Activated naive CD8-positive, alpha-beta T cell treated with anti-CD3 and anti-CD28 coated beads, Interleukin-2, amount 50 U/mL, for 24 hours (primary cell): ENCODE measurements at places on chromosomes 4 and X.

GRCh38 chr4:109276482-109277095 is 25.9 kb downstream of the COL25A1 start:
- DNase-seq = no peak

GRCh38 chrX:42943051-42943974 is 165.3 kb upstream of the PPP1R2C start:
- no peak for DNase-seq

DNA sequence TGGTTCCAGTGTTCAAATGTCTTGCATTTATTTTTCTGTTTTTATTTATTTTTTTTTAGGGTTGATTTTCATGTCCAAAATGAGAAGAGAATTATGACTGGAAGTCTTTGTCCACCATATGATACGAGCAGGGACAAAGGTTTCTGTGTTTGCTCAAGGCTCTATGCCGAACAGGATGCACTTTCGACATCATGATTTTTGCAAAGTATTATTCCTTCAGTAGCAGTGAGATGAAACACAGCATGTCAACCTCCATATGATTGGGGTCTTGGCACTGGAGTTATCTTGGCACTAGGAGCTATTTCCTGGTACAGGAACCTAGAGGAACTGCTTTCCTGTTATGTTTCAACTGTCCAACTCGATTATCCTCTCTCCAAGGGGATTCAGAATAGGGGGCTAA is 72.6 kb downstream of the UCHL1 start:
- no peak for DNase-seq

- no peak for DNase-seq
Observed at GRCh38 chrX:109600237-109600651, 24.7 kb downstream of the KCNE5 start.

- no peak for DNase-seq
Observed at GRCh38 chr4:498328-498904, 540 bp downstream of the ZNF721 start.

DNA sequence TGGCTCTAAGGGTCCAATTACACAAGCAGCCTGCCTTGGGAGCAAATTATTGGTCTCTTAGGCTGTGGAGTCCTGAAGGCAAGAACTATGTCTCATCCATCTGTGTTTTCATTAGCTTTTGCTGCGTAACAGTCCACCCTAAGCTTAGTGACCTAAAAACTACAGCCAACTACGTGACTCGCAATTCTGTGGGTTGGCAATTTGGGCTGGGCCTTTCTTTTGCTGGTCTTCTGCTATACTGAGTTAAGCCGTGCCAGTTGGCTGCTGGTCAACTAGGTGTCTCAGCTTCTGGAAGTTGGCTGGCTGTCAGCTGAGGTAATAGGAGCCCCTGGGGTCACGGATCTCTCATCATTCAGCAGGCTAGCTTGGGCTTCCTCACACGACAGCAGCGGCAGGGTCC is 205.6 kb upstream of the S100G start:
- no peak for DNase-seq

DNA sequence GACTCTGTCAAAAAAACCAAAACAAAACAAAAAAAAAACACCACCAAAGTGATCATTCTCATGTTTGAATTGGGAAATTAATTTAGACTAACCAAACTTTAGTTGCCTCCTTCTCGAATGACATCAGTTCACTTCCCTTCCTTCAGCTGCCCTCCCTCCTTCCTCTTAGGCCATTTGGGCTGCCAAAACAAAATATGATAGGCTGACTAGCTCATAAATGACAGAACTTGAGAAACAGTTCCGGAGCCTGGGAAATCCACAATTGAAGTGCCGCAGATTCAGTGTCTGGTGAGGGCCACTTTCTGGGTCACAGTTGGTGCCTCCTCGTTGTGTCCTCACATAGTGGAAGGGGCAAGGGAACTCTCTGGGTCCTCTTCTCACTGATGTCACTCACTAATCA is 16.1 kb upstream of the WAS start:
- DNase-seq = no peak

DNA sequence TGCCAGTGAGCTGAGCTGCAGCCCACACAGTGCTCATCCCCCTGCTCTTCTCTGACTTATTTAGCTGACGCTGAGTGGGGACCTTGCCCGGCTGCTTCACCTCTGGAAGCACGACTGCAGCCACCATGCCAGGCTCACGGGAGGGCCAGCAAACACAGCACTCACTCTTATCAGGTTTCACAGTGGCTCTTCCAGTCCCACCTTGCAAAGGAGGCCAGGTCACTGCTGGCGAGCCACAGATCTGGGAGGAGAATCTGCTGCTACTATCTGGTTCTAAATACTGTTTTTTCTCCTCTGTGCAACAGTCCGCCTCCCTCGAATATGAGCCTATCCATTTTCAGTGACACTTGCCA is 6.7 kb upstream of the SPON2 start:
- DNase-seq = no peak

- no peak for DNase-seq
Observed at GRCh38 chr4:23934915-23935314, 45.1 kb upstream of the PPARGC1A start.

GRCh38 chrX:14351611-14352303 is 177.6 kb upstream of the GLRA2 start:
- no peak for DNase-seq

DNA sequence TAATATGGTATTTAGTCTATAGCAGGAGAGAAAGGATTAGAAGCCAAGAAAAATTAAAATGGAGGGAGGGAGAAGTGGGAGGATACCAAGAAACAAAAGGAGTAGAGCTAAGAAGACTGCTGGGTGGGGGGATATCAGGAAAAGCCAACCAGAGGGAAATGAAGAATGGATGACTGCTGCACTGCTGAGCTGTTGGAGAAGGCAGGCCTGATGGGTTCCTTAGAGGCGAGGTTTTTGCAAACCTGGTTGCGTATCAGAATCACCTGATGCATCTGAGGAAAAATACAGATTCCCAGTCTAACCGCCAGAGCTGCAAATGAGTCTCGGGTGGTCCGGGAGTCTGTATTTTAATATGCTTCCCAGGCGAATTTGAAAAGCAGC is 1.5 kb downstream of the PGRMC1 start:
- no peak for DNase-seq
